ENCODE measurements at places on chromosomes 2 and 18.

DNA sequence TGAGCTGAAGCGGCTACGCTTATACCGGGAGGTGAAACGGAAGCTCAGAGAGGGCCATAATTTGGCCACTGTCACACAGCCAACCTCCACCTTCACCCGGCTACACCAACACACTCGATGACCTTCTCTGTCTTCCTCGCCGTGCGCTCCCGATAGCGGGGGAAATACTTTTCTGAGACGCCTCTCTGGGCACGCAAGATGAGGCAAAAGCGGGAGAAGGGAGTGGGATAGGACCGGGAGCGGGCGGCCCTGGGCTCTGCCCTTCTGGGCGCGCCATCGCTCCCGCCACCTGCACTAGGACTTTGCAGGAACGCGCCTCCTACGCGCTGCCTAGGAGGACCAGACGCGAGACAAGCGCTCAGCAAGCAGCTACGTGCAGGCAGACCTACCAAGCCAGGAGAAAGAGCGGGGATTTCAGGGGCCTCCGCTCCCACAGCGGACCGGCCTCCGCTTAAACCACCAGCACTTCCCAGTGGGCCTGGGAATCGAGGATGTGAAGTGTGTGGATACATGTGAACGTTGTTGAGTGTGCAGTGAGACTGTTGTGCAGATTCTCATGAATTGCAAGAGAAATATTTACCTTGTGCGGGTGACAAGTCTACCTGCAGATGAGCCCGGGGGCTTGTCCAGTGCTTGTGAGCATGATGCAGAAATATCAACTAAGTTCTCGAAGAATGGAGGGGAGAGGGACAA lies 11.4 kb downstream of the SIX3 start:
- no peak for DNase-seq

DNA sequence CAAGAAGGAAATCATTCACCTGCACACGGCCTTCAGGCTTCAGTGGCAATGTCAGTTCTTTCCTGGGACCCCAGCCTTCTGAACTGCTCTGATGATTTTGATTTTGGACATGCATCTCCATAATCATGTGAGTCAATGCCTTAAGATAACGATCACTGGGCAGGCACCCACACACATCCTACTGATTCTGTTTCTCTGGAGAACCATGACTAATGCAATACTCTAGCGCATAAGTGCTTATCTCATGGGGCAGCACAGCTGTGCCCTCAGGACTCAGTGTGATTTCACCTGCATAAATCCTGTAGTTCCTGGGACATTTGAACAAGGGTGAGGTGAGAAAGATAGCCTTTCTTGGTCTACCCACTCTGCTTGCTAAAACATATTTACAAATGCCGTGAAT lies 144.6 kb downstream of the AKAIN1 start:
- DNase-seq = no peak

DNA sequence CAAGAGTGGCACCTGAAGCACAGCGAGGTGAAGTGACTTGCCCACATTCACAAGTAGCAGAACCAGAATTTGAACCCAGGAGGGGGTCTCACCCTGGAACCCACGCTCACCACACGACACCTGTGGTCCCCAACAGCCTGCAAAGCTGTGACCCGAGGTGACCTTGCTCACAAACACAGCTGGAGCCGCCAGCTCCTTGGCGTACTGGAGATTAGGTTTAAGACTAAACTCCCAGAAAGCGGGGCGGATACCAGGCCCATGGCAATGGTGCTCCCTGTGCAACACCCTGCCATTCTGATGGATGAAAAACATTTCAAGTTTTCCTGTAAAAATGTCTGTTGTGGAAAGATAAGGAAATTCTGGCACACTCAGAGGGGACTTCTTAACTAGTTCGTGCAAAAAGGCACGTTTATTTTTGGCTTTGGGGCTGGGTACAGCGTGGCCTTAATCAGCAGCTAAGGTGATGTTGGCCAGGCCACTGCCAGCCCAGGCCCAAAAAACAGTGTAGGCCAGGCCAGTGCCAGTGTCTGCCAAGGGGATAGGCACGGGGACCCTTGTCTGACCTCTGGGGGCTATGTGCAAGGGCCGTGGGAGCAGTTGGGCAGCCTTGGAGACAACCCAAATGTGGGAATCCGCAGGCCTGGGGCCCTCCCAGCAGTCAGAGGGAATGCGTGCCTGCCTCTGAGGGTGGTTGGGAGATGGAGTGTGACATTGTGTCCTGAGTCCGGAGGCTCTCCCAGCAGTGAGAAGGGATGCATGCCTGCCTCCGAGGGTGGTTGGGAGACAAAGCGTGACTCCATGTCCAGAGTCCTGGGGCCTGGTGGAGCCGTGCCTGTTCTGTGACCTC lies 185.0 kb upstream of the HS6ST1 start:
- no peak for DNase-seq

DNA sequence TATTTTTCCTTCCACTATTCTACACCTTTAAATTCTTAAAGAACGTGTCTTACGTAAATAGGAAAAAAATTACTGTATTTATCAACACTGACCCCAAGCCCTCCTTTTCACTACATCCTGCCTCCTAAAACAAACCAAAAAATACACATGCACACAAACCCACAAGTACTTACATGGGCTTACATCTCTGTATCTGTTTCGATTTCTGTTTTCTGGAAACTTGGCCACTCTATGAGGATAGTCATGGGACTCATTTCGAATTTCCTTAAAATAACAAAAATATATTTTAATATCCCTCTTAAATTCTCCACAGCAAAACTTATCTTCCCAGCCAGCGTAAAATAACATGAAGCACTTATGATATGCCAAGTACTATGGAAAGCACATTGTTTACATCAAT lies 25.0 kb downstream of the PTPN2 start:
- DNase-seq = no peak

DNA sequence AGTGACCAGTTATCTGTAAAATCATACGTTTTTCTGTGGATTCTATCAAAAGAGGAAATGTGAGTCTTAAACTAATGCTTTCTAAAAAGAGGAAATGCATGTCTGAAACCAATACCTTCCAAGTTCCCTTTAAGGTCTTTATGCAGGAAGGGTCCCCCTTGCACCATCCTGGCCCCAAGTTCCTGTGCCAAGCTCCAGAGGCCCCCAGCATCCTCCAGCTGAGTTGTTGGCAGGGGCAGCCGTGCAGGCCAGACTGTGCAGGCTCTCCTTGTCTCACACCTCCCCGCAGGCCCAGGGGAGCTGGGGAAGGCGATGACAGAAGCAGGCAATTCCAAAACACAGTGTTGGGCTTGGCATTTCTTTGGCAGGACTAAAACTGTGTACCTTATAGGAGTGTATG lies 39.2 kb downstream of the DPYSL5 start:
- no peak for DNase-seq

GRCh38 chr2:240601831-240602160 lies 15.3 kb downstream of the CAPN10 start:
- no peak for DNase-seq

DNA sequence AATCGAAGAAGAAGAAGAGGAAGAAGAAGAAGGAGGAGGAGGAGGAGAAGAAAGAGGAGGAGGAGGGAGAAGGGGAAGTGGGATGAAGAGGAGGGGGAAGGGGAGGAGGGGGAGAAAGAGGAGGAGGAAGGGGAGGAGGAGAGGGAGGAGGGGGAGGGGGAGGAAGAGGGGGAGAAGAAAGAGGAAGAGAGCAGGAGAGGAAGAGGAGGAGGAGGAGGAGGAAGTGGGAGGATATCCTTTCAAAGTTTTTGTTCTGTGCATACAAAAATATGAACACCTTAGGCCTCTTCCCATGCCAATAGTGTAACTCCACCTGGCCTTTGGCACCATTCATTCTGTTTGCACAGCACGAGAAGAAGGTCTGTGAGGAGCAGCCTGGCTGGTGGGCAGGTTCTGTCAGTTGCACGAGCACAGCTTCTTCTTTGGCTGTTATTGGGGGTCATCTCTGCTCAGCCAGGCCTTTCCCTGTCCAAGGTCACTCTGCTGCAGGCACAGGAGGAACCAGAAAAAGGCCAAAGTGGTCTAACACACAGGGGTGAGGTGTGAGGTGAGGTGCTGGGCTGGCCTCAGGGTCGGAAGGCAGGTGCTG lies 25.8 kb upstream of the PLB1 start:
- DNase-seq = no peak

DNA sequence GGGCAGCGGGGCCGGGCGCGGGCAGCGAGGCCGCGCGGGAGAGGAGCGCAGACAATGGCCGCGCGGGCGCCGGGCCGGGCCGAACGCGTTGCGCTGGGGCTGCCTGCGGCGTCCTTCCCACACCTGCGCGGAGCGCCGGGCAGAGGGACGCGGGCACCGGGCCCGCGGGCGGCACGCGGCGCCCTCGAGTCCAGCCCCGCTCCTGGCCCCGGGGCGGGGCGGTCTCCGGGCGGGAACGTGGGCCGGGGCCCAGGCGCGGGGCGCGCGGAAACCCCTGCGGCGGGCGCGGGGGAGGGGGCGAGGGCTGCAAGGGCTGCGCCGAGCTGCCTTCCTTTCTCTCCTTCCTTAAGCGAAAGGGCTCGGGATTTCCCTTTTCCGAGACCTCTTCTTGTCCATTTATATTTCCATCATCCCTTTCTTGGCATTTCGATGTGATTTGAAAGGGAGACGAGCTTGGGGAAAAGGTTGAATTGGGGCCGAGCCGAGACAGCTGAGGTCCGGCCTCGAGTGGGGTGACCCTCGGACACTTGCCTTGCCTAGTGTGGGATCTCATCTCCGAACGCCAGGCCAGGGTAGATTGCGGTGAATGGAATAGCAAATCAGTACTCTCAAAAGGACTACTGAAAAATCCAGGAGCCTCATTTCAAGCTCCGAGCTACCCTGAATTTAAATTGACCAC lies 676 bp downstream of the KLHL23 start:
- DNase-seq = no peak

DNA sequence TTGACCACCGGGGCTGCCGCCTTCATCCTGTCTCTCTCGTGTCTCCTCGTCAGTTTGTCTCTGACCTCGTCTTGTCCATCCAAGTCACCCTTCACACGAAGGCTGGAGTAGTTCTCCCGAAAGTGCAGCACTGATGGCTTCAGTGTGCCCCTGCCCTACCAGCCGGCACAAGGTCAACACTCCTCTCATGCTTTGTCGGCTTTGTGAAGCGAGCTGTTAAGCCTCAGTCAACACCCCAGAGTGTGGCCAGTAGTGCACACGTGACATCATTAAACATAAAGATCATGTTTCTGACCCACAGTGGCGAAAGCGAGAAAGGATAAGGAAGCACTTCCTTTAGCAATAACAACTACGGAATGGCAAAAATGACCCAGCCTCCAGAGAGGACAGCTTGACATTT lies 23.2 kb downstream of the ACKR3 start:
- no peak for DNase-seq

GRCh38 chr2:128487650-128488387 lies 169.2 kb upstream of the HS6ST1 start:
- no peak for DNase-seq

GRCh38 chr2:37307500-37307899 lies 17.1 kb downstream of the PRKD3 start:
- no peak for DNase-seq

- DNase-seq = no peak
These were observed 636.2 kb upstream of the CHAC2 start for GRCh38 chr2:53131416-53131815.
